ENCODE measurements at places on chromosomes 6 and 20.

DNA sequence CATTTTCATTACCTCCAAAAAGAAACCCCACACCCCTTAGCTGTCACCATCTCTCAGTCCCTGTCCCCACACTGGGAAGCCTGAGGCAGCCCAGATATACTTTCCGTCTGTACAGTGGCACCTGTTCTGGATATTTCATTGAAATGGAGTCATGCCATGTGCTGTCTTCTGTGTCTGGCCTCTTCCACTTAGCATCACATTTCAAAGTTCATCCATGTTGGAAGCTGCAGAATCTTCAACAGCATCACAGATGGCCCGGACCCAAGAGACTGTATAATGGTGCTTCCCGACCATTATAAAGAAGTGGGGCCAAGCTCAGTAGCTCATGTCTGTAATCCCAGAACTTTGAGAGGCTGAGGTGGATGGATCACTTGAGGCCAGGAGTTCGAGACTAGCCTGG is 58.4 kb downstream of the DLGAP4 start:
- no peak for DNase-seq

DNA sequence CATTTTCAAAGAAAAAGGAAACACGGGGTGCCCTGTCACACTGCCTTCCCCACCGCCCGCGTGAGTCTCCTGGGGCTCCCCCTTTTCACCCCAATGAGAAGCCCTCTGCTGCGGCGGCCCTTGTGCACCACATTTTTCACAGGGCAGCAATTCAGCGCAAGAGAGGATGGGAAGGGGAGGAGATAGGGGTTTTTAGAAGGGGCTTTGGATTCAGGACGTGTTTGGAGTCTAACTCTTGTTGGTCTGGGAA is 726 bp upstream of the ARFGEF3 start:
- no peak for DNase-seq

- no peak for DNase-seq
Measured at GRCh38 chr20:24617080-24617432, 147.6 kb downstream of the SYNDIG1 start.

GRCh38 chr6:15322781-15323536 is 77.1 kb downstream of the JARID2 start:
- DNase-seq = no peak

- DNase-seq = no peak
Measured at GRCh38 chr6:147742440-147742839, 233.9 kb downstream of the SAMD5 start.

DNA sequence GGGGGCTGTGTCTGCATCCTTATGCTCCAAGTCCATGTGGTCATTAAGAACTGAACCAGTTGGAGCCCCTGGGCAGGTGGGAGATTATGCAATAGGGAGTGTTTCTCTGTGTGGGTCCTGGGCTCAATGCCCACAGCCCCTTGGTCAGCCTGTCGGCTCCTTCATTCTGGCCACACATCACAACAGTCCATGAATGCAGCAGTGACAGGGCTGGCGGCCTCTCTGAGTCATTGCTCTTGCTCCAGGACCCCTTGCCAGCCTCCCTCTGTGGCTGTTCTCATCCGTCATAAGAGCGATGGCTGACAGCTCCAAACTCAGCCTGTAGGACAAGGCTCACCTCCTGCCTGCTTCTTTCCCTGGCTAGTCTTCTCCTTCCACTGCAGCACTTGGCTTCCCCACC is 609.5 kb upstream of the CDH4 start:
- DNase-seq = no peak

- no peak for DNase-seq
Measured at GRCh38 chr20:58524814-58525213, 9.6 kb upstream of the APCDD1L start.

DNA sequence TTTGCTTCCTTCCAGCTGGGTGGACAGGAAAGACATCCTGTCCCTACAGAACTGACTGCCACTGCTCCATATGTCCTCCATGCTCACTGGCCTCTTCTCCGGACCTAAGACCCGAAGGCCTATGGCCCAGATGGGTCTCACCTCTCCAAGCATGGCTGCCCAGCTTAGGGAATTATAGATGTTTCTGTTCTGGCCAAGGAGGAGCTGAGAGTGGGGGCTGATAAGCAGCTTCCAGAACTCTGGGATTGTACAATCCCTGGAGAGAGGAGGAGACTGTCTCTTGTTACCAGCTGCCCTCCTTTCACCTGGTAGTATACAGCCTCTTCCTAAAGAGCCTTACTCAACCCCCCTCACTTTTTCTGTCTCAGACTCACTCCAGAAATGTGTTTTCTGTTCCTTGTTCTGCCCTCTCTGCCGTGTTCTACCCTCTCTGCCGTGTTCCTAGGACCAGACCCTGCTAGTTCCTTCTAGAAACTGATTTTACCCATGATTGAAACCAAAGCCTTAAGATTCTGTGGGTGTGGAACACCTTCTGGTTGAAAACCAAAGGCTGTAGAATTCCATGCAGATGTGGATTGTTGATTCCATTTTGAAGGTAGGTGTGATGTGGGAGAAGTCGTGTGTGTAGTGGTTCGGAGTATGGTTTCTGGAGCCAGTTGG is 28.7 kb downstream of the ANKS1A start:
- no peak for DNase-seq

- DNase-seq = no peak
Measured at GRCh38 chr20:54019585-54019984, 50.8 kb downstream of the BCAS1 start.

GRCh38 chr6:131172222-131172621 is 37.0 kb downstream of the AKAP7 start:
- no peak for DNase-seq

GRCh38 chr6:40721271-40721952 is 134.2 kb upstream of the LRFN2 start:
- DNase-seq = no peak
